ENCODE measurements at places on chromosomes 3 and 15.

GRCh38 chr15:50148362-50148963, 29.4 kb upstream of the ATP8B4 start:
- no peak for DNase-seq

DNA sequence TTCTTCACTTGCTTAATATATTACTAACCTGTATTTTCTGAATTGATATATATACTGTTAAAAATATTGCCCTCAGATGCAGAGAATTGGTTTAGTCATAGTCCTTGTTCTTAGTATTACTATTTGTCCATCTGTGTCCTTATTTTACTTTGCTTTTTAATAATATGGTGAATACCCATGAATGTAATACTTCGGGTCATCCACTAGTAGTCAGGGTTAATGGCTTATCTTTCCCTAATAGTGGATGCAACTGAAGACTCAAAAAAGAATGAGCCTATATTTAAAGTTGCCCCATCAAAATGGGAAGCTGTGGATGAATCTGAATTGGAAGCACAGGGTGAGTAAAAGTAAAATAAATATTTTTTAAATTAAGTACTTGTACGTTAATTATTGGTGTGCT, 36.5 kb downstream of the U2SURP start:
- no peak for DNase-seq

DNA sequence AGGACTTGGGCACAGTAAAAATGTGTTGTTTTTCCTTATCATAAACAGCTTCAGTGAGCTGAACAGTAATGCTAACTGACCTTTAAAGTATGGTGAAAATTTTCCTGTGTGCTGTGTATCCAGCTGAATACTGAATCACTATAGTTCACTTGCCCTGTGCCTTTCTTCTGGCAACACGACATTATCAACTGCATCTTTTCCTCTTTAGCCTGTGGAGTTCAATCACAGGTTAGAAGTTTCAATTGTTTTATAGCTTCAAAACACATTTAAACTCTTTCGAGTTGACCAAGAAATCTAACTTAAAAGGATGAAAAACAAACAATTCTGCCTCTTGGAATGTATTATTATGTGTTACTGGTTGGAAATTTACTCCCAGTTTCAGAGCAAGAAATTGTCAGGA, 1120.7 kb upstream of the ALCAM start:
- no peak for DNase-seq

- no peak for DNase-seq
These were observed 57.9 kb upstream of the PSMD6 start for GRCh38 chr3:64081235-64081630.

GRCh38 chr3:6781092-6781491, 79.8 kb upstream of the GRM7 start:
- DNase-seq = no peak

GRCh38 chr3:62884096-62884870, 9.1 kb upstream of the CADPS start:
- DNase-seq = no peak

- DNase-seq = no peak
These were observed 112.8 kb upstream of the BCL6 start for GRCh38 chr3:187858041-187858440.

DNA sequence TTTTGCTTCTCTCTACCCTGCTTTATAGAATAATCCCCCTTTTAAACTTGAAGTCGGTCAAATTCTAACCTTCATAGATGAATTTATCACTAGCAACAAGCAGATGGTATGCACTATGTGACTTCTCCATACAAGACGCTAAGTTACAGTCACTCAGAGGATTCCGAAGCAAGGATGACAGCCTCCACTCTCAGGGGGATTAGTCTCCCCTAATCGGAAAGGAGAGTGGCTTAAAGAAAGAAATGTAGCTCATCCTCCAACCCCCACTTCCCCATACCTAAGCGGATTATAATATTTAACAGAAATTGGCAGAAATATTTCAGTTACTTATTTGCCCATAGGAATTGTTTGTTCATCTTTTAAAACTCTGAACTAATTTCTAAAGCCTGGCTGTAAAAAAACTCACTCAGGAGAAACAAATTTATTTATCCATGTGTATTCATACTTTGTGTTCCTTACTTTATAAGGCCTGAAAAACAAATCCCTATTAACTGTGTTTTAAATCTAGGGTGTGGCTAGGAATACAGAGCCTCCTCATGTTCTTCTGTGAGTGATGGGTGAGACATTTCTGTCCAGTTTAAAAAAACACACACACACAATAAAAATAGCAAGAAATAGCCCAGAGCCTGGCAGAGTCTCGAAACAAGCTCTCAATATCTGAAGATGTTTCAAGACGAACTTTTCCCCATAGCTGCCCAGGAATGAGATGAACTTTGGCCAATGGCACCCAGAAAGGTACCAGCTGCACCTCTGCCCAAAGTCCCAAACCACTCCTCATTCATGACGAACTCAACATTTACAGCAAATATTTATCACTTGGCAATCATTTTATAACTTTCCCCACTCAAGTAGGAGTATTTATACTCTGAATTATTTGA, 18.7 kb downstream of the SIAH2 start:
- no peak for DNase-seq

DNA sequence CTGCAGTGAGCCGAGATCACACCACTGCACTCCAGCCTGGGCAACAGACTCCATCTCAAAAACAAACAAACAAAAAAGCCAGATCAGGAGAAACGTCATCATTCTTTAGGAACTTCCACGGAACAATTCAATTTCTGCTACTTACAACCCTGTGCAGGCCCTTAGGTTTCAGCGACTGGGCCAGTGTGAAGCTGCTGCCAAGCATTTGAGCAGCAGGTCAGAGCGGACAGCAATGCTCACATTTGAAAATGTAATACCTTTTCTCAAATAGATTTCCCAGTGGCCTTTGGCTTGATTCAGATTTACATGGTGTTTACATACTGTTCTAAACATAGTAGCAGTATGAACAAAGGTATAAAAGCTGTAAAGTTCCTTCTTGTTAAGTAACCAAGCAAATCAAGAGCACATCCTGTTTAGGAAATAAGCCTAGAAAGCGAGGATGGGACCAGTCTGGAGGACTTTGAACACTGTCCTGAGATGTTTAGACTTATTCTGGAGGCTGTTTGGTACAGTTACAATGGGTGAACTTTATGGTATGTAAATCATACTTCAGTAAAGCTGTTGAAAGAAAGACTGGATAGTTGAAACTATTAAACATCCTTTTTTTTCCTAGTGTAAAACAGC, 141.2 kb downstream of the HCN4 start:
- no peak for DNase-seq

DNA sequence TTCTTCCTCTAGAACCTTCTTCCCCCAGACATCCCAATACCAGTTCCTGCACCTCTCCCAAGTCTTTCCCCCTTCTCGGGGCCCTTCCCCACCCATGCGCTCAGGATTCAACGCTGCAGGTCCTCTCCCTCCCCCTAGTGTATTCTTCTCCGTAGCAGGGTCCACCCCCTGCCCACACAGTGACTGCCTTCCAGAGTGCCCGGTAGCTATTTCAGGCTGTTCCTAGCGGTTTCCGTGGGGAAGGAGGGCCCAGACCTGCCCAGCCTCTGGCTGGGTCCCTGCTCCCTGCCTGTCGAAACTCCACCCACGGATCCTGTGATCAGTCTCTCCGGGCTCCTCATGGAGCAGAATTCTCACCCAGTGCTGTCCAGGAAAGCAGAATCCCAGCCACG, 45.2 kb upstream of the SEC61A1 start:
- no peak for DNase-seq

GRCh38 chr15:32828507-32829186, 110.8 kb downstream of the GREM1 start:
- DNase-seq = no peak

GRCh38 chr3:109642025-109642424, 304.7 kb upstream of the DPPA4 start:
- no peak for DNase-seq

GRCh38 chr15:70429056-70429722, 331.5 kb upstream of the TLE3 start:
- no peak for DNase-seq

DNA sequence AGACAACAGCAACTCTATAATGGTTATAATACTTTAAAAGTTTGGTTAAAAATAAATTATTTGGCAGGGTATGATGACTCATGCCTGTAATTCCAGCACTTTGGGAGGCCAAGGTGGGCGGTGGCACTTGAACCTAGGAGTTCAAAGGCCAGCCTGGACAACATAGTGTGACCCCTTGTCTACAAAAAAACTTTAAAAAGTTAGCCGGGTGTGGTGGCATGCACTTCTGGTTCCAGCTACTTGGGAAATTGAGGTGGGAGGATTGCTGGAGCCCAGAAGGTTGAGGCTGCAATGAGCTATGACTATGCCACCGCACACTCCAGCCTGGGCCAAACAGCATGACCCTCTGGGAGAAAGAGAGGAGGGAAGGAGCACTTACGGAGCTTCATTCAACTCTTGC, 7.7 kb upstream of the TRPC1 start:
- DNase-seq = no peak

DNA sequence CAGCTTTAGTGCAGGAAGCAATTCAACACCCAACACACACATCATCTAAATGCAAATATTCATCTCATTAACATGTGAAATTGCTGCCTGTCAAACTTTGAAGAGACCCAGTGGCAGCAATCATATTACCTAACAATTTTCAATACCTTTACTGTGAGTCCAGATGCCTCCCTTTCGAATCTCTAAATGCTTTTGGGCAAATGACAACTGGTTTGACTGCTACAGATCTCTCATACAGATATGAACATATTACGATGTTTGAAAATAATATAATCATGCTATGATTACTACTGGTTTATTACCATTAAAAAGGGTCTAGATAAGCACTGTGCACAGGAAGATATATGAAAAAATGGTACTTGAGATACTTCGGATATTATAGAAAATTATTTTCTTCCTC, 137.9 kb downstream of the ADAMTS9 start:
- no peak for DNase-seq

GRCh38 chr15:74489518-74490338, 28.8 kb upstream of the UBL7 start:
- DNase-seq = peak; percentile 67

DNA sequence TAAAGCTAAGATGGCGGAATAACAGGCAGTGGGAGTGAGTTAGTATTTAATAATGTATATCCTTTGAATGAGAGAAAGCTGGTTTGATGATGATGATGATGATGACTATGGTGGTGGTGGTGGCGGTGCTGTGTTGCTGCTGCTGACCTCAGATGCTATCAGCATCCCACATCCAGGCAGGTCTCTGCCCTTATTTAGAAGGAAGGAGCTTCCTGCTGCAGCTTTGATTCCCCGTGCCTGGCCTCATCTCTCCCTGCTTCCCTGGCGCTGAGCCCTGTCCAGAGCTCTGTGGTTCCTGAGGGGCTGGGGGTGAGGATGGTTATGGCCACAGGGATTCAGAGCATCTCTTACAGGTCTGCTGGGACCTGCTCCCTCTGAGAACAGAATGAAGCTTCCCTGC, 73.1 kb downstream of the RAB11A start:
- no peak for DNase-seq

- DNase-seq = no peak
These were observed 38.6 kb downstream of the OSBPL10 start for GRCh38 chr3:31942446-31942845.

- DNase-seq = no peak
These were observed 206.6 kb downstream of the SHQ1 start for GRCh38 chr3:72641684-72642083.

GRCh38 chr3:14127516-14128161, 2.8 kb downstream of the TMEM43 start:
- DNase-seq = no peak

DNA sequence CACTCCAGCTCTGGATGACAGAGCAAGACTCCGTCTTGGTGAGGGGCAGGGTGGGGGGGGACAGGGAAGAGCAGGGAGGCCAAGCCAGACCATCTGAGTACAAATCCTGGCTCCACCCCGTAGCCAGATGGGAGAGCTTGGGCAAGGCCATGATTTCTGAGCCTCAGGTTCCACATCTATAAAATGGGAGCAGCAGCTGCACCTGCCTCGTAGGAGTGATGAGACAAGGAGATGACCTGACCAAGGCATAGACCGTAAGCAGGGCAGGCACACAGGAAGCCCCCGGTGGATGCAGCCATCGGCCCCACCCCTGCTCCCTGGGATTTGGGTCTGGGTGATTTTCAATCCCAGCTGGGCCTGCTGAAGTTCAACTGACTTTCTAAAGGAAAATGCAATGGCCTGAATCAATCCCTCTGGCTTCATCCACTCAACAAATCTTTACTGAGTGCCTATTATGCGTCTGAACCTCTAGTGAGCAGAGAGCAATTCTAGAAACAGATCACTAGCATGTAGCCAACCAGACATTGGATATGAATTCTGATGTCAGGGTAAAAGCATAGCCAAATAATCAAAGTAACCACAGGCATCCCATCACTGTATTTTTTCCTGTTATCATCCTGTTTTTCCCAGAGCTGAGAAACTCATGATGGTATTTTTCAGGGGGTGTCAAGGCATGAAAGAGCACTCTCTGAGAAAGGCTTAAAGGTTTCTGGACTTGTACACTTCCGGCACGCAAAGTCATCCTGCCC, 141.2 kb downstream of the NUP210 start:
- no peak for DNase-seq

GRCh38 chr15:99341786-99342185, 90.5 kb downstream of the LRRC28 start:
- no peak for DNase-seq

- DNase-seq = no peak
These were observed 30.7 kb upstream of the TOPAZ1 start for GRCh38 chr3:44210967-44211366.

DNA sequence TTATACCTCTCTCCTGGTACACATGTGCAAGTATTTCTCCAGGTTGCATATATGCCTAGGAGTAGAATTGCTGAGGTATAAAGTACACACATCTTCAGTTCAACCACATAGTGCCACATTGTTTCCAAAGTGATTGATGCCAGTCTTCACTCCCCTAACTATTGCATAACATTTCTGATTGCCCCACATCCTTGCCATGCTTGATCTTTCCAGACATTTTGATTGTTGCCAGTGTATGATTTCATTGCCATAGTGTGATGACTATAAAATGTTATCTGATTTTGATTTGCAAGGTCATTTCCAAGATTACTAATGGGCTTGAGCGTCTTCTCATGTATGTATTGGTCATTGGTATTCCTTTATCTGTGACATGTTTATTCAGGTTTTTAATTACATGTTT, 61.1 kb upstream of the MLF1 start:
- DNase-seq = no peak

GRCh38 chr3:187042874-187043458, 96.3 kb downstream of the RPL39L start:
- no peak for DNase-seq

All from activated gamma-delta T cell treated with anti-CD3 and anti-CD28 coated beads, Interleukin-2, amount 50 U/mL, for 16 hours (primary cell).